ENCODE measurements at places on chromosomes 1 and 21. TPM values are rescaled to one million over a fixed set of nuclear protein-coding genes. Genes with fewer than 3 reads are reported as not detected.

DNA sequence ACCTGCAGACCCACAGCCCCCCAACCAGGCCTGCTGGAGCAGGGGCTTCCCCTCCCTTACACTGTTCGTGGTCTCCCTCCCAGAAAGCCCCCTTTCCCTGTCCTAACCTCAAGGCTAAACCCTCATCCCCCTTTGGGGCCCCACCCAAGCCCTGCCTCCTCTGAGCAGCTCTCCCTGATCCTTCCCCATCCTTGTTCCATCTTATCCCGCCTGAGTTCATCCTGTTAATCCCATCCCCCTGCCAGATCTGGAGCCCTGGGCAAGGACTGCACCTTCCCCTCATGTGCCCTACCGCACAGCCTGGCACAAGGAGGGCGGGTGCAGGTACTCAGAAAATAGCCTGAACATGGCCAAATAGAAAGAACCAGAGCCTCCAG lies 6.9 kb upstream of the TNNT2 start:
- DNase-seq, result no peak

DNA sequence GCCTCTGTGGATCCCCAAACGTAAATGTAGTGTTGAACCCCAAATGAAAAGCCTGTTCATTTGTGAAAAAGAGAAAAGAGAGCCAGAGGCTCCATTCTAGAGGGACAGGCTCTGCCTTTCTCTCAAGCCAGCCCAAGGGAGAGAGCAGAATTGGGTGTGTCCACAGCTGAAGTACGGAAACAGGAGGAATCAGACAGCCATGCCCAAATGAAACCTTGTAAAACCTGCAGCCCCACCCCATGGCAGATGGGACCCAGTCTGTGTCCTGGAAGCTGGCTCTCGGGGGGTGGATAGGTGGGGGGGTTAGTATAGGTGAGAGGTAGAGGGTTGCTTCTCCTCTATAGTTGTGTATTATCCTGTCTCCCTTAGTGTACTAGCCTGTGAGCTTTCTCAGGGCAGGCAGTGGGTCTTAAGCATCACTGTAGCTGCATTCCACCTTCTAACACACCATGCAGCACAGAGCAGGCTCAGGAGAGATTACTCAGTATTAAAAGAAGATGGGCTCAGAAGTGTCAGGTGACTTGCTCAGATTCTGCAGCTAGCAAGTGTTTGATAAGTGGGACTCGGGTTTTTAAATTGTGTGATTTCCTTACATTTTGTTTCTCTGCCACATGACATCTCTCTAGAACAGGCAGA lies 67.4 kb upstream of the SIPA1L2 start:
- no peak for DNase-seq

DNA sequence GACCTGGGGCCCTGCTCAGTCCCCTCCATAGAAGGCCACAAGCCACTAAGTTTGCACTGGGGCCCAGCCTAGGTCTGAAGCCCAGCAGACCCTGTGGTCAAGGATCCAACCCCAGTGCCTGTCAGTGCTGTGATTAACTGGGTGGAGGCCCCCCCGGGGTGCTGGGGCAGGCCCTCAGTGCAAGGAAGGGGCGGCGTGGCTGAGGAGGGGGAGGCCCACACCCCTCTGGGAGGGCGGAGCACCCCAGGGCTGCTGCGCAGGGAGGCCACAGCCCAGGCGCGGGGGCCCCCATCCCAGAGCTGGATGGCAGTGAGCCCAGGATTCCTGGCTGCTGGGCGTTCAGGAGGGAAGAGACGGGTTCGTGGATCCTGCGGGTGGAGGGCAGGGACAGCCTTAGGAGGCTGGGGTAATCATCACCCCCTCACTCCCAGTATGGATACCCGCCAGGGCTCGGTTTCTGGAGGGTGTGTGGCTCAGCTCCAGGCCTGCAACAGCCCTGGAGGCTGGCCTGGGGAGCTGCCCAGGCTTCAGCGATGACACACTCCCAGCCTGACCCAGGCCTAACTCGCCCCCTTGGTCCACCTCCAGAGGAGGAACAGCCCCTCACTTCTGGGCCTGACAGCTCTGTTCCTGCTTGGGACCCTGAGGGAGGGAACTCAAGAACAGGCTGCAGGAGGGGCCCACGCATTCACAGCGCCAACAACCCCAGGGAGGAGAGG lies 890 bp downstream of the GJC2 start:
- DNase-seq, result no peak

DNA sequence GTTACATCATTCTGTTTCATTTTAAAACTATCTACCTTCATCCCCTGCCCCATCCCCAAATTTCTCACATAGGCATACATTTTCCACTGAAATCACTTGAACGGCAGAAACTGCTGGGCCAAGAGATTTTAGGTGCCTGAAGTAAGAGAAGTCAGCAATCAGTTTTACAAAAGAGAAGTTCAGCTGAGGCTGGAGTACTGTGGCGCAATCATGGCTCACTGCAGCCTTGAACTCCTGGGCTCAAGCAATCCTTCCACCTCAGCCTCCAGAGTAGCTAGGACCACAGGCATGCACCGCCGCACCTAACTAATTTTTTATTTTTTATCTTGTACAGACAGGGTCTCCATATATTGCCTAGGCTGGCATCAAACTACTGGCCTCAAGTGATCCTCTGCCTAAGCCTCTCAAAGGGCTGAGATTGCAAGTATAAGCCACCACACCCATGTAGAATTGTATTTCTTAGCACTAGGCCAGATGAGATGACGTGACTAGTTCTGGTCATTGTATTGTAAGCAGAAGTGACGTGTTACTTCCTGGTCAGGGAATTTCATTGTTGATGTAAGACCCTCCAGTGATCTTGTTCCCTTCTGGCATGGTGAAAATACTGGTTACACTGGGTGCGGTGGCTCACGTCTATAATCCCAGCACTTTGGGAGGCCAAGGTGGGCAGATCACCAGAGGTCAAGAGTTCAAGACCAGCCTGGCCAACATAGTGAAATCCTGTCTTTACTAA lies 7.1 kb downstream of the BECN2 start:
- DNase-seq, result no peak

GRCh38 chr1:96076589-96076988 lies 645.0 kb upstream of the PTBP2 start:
- no peak for DNase-seq

- DNase-seq, result no peak
Measured at GRCh38 chr21:20802631-20803260, 195.5 kb upstream of the NCAM2 start.

DNA sequence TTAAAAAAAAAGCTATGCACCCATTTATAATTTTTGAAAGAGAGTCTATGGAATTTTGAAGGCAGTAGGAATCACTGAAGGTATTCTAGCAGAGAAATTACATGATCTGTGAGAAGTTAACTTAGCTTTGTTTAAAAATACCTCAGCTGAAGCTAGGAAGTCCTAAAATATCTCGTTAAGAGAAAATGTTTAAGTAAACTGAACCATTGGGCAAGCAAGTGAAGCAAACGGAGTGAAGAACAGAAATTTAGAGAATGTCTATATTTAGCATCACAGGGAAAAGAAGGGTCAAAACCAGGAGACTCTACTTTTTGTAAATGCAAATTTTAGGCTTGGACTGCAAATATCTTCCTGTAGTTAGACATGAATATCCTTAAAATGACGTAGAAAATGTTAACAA lies 230.8 kb downstream of the HMCN1 start:
- DNase-seq, result no peak

- no peak for DNase-seq
Measured at GRCh38 chr1:231274119-231274825, 33.3 kb downstream of the GNPAT start.

GRCh38 chr1:10778640-10779039 lies 17.8 kb downstream of the CASZ1 start:
- no peak for DNase-seq

DNA sequence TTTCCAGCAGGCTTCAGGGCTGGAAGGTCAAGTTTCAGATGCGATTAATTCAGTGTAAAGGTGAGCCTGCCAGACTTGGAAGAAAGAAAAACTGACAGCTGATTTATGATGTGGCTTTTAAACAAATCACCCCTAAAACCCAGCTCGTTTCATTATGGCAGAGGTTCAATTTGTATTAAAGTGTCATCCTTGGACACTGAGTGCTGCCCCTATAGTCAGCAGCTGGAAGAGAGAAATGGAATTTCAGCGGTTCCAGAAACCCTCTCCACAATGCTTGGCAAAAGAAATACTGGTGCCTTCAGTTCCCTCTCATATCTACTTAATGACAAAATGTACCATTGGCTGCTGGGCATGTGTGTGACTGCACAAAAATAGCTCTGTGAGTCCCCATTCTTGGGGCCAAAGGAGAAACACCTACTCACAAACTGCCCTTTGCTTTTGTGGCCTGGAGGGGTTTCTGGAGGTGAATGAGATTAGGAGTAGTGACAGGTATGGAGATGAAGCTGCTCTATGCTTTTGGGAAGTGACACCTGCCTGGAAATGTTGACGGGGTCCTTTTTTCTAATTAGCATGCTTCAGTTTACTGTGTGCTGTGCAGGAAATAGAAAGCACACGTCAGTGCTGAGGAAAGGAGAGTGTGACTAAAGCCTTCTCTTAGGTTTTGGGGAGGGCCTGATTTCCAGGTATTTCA lies 95.1 kb upstream of the TSPAN2 start:
- DNase-seq, result no peak

- no peak for DNase-seq
Measured at GRCh38 chr1:112778137-112778536, 63.0 kb upstream of the PPM1J start.

DNA sequence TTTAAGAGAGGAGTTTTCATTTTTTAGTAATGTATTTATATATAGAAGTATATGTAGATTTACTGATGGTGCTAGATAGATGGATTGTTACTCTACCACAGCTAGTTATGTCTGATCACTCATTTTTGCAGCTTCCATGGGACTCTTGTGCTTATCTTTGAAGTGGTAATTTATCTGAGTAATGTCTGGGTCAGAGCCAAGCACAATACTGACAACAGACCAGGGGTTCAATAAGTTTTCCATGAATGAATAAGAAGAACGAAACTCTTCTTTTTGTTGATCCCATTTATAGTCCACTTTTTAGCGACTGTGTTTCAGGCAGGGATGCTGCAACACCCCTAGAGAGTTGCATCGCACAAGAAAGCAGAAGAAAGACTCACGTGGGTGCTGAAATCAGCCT lies 935.2 kb downstream of the PLA2G4A start:
- no peak for DNase-seq

DNA sequence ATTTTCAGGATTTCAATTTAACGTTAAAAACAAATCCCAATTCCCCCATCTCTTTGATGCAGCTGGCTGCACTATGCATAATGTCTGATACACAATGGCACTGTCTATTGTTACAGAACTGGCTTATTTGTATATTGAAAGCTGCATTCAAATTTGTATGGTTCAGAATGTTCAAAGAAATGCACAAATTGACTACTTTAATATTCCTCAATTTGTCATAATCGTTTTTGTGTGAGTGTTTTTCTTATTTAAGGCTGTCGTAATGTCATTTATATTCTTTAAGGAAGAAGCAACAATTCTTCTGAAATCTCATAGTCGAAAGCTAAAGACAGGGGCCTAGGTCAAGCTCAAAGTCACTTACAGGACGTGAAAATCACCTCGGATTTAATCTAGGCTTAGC lies 341.4 kb upstream of the ZRANB2 start:
- no peak for DNase-seq

- no peak for DNase-seq
Measured at GRCh38 chr1:200317236-200317635, 92.6 kb downstream of the ZNF281 start.

- no peak for DNase-seq
Measured at GRCh38 chr1:107900090-107900945, 64.7 kb downstream of the VAV3 start.

- DNase-seq, result no peak
Measured at GRCh38 chr1:29828526-29829447, 592.5 kb downstream of the PTPRU start.

GRCh38 chr1:244917073-244917670 lies 52.8 kb upstream of the HNRNPU start:
- DNase-seq, result no peak

- DNase-seq, result no peak
Measured at GRCh38 chr1:30462826-30463425, 260.5 kb downstream of the MATN1 start.

- no peak for DNase-seq
Measured at GRCh38 chr1:184199036-184199435, 147.5 kb downstream of the TSEN15 start.

DNA sequence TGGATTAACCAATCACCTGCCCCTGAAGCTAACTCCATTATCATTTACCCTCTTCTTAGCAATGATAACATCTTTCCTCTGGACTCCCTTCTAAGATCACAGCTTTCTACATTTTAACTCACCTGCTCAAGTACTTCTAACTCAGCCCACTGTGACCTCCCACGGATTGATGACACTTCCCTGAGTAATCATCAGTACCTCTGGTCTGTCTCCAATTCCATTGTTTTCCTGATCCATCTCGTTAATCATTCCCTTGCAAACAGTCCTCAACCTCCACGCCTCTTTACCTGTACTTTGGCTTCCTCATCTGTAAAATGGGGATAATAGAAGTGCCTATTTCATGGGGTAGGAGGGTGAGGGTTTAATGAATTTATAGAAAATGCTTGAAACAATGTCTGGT lies 195.3 kb upstream of the APP start:
- DNase-seq, result no peak

- no peak for DNase-seq
Measured at GRCh38 chr1:248840946-248841345, 2.9 kb downstream of the ZNF672 start.

DNA sequence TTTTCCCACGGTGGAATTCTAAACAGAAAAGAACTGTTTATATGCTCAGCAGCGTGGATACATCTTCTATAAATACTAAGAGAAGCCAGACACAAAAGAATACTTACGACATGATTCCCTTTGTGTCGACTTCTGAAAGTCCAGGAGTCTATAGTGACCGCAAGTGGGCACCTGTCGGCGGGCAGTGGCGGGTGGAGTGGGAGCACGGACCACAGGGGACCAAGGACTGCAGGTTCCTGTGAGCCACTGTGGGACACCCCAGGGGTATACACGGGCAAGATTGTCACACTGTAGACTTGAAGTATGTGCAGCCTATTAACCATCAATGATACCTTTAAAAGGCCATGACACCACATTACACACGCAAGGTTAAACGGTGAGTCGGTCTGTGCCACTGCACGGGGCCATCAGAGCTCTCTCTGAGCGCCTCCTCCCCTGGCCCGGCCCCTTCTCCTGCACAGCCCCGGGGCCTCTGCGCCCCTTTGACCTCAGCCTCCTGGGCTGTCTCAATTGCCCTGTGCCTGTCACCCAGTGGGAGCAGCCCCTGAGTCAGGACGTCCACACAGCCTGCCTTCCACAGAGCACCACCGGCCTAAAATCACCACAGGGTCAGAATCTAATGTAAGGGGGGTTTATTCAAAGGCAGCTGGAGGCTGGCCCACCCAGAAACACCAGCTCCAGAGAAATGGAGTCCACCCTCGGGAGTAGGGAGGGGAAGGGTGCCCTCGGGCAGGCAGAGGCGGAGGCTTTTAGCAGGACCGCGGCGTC lies 90.0 kb upstream of the COL6A1 start:
- DNase-seq, result no peak

GRCh38 chr1:2611621-2612437 lies 21.0 kb downstream of the MMEL1 start:
- DNase-seq, result no peak

- DNase-seq, result peak; percentile 14
Measured at GRCh38 chr1:18651713-18652112, 21.1 kb downstream of the PAX7 start.

FABP3 gene
- not detected for total RNA-seq

VSIG8 gene
- total RNA-seq, result not detected

FAM43B gene
- not detected for total RNA-seq

CD1E gene
- total RNA-seq, result not detected

PTPRF gene
- 0.37 TPM for total RNA-seq

DYRK1A gene
- total RNA-seq, result 85.6 TPM

DYRK3 gene
- total RNA-seq, result 4.0 TPM

PTAFR gene
- 0.20 TPM for total RNA-seq

NENF gene
- total RNA-seq, result 28.3 TPM

SPRR1A gene
- not detected for total RNA-seq

PCBP3 gene
- 4.8 TPM for total RNA-seq

RIPPLY3 gene
- total RNA-seq, result 0.17 TPM

Data from activated CD4-positive, alpha-beta T cell treated with anti-CD3 and anti-CD28 coated beads, Interleukin-2, amount 10 ng/mL, durations not matched to agents 7 days and 5 days (primary cell).